ENCODE measurements at places on chromosomes 1 and 21. TPM values are rescaled to one million over a fixed set of nuclear protein-coding genes. Genes with fewer than 3 reads are reported as not detected.

GRCh38 chr1:197306381-197307062 lies 38.5 kb downstream of the CRB1 start:
- no peaks in the 10 kb centered on the region for H3K4me1 ChIP-seq
- no peaks in the 10 kb centered on the region for H3K27me3 ChIP-seq
- H3K36me3 ChIP-seq: no peaks in the 10 kb centered on the region
- no peak overlapping the region for H3K27ac ChIP-seq
- H3K4me3 ChIP-seq: no peak overlapping the region

Gene AKNAD1
- not detected for total RNA-seq

Gene MYOC
- not detected for total RNA-seq

- peak overlapping the region; percentile 79 for H3K27ac ChIP-seq
- H3K4me3 ChIP-seq: peak overlapping the region; percentile 84
- no peaks in the 10 kb centered on the region for H3K36me3 ChIP-seq
- H3K27me3 ChIP-seq: no peaks in the 10 kb centered on the region
Measured at GRCh38 chr1:37691497-37692077, 729 bp upstream of the CDCA8 start.

DNA sequence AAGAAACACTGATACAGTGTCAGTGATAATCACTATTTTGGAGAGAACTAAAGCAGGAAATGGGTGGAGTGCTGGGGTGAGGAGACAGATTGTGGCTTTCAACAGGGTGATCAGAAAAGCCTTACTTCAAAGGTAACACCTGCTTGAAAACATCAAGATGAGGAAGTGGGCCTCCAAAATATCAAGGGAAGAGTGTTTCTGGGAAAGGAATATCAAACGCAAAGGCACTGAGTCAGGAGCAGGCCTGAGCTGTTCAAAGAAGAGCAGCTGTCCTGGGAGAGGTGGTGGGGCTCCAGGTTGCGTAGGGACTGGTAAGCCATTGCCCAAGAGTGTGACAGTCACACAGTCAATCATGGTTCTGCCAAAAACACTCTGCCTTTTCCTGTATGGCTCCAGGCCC lies 47.1 kb upstream of the ATP1A1 start:
- DNase-seq: peak; percentile 6
- H3K27me3 ChIP-seq: no peaks in the 10 kb centered on the region
- H3K4me3 ChIP-seq: peak overlapping the region; percentile 19
- peak overlapping the region; percentile 44 for H3K27ac ChIP-seq
- no peaks in the 10 kb centered on the region for H3K36me3 ChIP-seq

GRCh38 chr1:228372183-228373003 lies 34.2 kb downstream of the TRIM11 start:
- H3K4me1 ChIP-seq: no peaks in the 10 kb centered on the region
- no peak for DNase-seq
- H3K4me3 ChIP-seq: no peak overlapping the region
- H3K27me3 ChIP-seq: no peaks in the 10 kb centered on the region
- H3K27ac ChIP-seq: no peak overlapping the region

Gene FAM78B
- 0.26 TPM for total RNA-seq

Gene TSSK3
- total RNA-seq: 1.1 TPM

Gene LZIC
- total RNA-seq: 34.0 TPM

DNA sequence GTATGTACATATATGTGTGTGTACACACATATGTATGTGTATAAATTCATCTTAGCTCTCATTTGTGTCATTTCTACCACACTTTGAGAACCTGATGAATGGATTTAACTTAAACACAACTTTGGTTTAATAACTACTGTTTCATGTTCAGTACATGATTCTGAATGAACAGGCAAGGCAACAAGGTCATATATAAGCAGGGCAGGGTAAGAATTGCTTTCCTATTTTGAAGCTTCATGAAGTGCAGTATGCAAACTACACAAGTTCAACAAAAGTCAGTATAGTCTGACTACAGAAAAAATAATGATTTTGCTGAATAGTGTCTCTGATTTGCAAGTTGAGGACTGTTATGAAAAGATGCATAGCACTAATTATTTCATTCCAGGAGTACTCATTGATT lies 127.6 kb downstream of the KCNK2 start:
- no peaks in the 10 kb centered on the region for H3K4me1 ChIP-seq
- H3K4me3 ChIP-seq: no peak overlapping the region
- H3K36me3 ChIP-seq: no peaks in the 10 kb centered on the region
- H3K27ac ChIP-seq: no peak overlapping the region
- no peaks in the 10 kb centered on the region for H3K27me3 ChIP-seq

Gene RBBP4
- 301 TPM for total RNA-seq

Gene CFHR2
- total RNA-seq: not detected

GRCh38 chr1:39328095-39328494 lies 123.6 kb downstream of the MACF1 start:
- H3K27ac ChIP-seq: no peak overlapping the region
- no peak for DNase-seq
- H3K27me3 ChIP-seq: no peaks in the 10 kb centered on the region
- peak overlapping the region; percentile 30 for H3K4me3 ChIP-seq
- H3K36me3 ChIP-seq: peaks cover 76% of the 10 kb centered on the region
- peaks cover 12% of the 10 kb centered on the region for H3K4me1 ChIP-seq

Gene SLC35F3
- 6.9 TPM for total RNA-seq

- no peak overlapping the region for H3K27ac ChIP-seq
- no peaks in the 10 kb centered on the region for H3K4me1 ChIP-seq
- no peaks in the 10 kb centered on the region for H3K27me3 ChIP-seq
- no peak for DNase-seq
- H3K4me3 ChIP-seq: no peak overlapping the region
Measured at GRCh38 chr1:167305706-167306277, 85.1 kb downstream of the POU2F1 start.

DNA sequence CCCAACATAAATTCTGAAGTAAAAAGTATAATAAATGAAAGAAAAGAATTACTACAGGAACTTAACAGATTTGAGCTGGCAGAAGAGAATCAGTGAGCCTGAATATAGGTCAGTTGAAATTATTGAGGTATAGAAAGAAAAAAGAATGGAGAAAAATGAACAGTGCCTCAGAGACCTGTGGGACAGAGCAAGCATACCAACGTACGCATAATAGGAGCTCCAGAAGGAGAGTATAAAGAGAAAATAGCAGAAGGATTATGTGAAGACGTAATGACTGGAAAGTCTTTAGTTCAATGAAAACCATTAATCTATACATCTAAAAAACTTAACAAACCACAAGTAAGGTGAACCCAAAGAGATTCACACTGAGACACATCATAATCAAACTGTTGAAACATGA lies 261.8 kb downstream of the DYRK1A start:
- no peaks in the 10 kb centered on the region for H3K4me1 ChIP-seq
- no peaks in the 10 kb centered on the region for H3K36me3 ChIP-seq
- no peak overlapping the region for H3K4me3 ChIP-seq

GRCh38 chr1:207807326-207807689 lies 55.5 kb downstream of the CD46 start:
- peak overlapping the region; percentile 6 for H3K27ac ChIP-seq
- H3K4me1 ChIP-seq: peaks cover 41% of the 10 kb centered on the region
- DNase-seq: no peak
- H3K36me3 ChIP-seq: peaks cover 56% of the 10 kb centered on the region

- no peak overlapping the region for H3K27ac ChIP-seq
- DNase-seq: no peak
- no peaks in the 10 kb centered on the region for H3K27me3 ChIP-seq
- H3K36me3 ChIP-seq: no peaks in the 10 kb centered on the region
Measured at GRCh38 chr1:36920801-36921405, 113.4 kb downstream of the GRIK3 start.

DNA sequence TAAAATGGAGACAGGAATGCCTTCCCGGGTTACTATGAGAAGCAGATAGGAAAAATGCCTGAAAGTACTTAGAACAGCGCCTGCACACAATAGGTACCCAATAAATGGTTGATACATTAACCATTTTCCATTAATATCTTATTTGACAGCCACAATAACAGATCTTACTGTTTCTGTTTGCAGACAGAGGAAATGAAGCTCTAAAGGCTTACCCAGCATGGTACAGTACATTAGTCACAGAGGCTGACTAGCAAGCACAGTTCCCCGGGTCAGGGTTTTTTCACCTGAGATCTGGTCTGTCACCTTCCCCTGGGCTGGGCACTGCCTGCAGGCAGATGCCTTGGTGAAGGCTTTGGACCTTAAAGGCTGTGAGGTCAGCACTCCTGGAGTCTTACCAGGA lies 2.9 kb downstream of the TRIM63 start:
- DNase-seq: no peak
- no peaks in the 10 kb centered on the region for H3K36me3 ChIP-seq
- H3K4me1 ChIP-seq: no peaks in the 10 kb centered on the region
- no peak overlapping the region for H3K27ac ChIP-seq
- no peak overlapping the region for H3K4me3 ChIP-seq

Gene CD1C
- 0.37 TPM for total RNA-seq

Gene AIRE
- total RNA-seq: not detected

- no peak for DNase-seq
- no peak overlapping the region for H3K4me3 ChIP-seq
- no peaks in the 10 kb centered on the region for H3K27me3 ChIP-seq
- no peak overlapping the region for H3K27ac ChIP-seq
- no peaks in the 10 kb centered on the region for H3K4me1 ChIP-seq
- no peaks in the 10 kb centered on the region for H3K36me3 ChIP-seq
Measured at GRCh38 chr1:203038217-203038741, 12.0 kb downstream of the PPFIA4 start.

DNA sequence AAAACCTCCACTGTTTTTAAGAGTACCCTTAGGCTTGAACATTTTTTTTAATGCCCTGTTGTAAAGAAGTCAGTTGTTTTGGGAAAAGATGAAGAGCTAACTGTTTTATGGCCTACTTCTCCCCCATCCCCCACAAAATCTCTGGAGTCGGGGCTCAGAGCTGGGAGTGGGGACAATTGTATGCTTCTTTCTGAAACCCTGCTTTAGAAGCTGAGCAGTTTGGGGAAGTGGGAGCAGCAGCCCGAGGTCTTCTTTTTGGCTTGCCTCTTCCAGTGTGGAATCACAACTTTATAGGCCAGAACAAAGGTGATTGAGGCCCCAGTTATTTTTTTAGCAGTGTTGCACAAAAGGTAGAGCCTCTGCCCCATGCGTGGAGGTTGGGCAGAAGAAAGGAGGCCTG lies 25.2 kb downstream of the PPP2R5A start:
- no peak overlapping the region for H3K4me3 ChIP-seq
- peaks cover 6% of the 10 kb centered on the region for H3K4me1 ChIP-seq
- H3K27me3 ChIP-seq: no peaks in the 10 kb centered on the region
- H3K36me3 ChIP-seq: no peaks in the 10 kb centered on the region
- H3K27ac ChIP-seq: no peak overlapping the region

DNA sequence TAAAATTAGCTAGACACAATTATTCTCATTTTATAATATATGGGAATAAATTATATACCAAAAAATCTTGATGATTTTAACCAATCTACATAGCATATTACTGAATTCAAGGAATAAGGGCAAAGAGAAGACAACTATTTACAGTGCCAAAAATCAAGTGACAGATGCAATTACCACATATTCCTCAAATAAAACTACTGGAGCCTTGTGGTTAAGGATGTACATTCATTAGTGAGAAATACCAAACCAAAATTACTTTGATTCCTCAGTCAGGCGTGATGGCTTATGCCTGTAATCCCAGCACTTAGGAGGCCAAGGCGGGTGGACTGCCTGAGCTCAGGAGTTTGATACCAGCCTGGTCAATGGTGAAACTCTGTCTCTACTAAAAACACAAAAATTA lies 68.8 kb upstream of the RBM34 start:
- no peaks in the 10 kb centered on the region for H3K27me3 ChIP-seq
- no peak overlapping the region for H3K27ac ChIP-seq
- no peak overlapping the region for H3K4me3 ChIP-seq
- H3K36me3 ChIP-seq: peaks cover 37% of the 10 kb centered on the region
- no peaks in the 10 kb centered on the region for H3K4me1 ChIP-seq

DNA sequence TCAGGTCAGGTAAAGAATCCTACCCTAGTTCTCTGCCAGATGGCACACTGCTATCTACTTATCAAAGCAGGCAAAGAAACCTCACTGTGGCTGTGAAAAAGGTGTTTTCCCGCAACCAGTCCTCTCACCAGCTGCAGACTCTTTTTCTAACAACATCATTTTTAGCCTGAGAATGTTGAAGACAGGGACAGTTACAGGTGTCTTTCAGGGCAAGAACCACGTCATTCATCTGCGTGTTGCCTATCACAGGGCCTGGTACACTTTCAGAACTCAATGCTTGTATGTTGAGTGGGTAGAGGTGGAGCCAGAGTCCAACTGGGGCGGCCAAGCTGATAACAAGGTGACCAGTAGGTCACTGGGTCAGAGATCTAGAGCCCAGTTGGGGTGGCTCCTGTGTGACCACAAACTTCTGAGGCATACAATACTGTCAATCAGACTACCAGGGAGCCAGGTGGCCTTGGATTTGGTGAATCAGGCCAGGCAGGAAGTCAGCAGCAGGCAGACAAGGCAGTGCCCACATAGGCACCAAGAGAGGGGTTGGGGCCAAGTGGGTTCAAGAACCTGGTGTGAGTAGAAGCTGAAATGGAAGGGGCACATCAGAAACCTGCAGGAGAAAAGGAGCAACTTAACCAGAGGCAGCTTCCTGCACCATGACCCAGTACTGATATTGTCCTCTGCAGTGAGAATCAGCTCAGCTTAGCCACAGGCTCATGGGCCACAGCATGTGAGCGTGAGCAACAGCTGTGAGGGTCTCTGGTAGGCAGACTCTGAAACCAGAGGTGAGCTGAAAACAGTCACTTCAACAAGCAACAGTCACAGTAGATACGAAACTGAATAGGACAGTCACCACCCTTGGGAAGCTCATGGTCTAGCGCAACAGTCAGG lies 123.6 kb downstream of the DTL start:
- H3K36me3 ChIP-seq: no peaks in the 10 kb centered on the region
- H3K4me1 ChIP-seq: peaks cover 24% of the 10 kb centered on the region
- no peak overlapping the region for H3K4me3 ChIP-seq

Gene AIM2
- total RNA-seq: 41.1 TPM

DNA sequence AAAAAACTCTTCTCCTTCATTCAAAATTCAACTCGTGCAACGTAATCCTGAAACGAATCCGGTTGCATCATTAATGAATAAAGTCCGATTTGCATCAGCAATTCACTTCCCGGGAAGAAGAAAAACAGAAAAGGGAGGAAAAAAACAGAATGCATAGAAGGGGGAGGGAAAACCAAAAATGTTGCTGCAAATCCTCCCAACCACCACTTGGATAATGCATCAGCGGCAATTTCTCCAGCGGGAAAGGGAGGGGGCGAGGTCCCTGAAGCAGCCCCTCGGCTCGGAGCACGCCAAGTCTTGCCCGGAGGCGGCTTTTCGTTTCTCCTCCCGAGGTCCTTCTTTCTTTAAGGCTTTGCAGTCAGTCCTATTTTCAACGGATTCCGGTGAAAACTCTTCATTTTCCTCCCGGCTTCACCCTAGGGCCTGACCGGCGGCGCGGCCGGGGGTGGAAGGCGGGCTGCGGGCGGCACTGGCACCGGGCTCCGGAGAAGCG lies 723 bp downstream of the CDC42BPA start:
- H3K4me3 ChIP-seq: peak overlapping the region; percentile 49
- no peak for DNase-seq
- H3K4me1 ChIP-seq: peaks cover 5% of the 10 kb centered on the region
- peaks cover 27% of the 10 kb centered on the region for H3K27me3 ChIP-seq
- no peaks in the 10 kb centered on the region for H3K36me3 ChIP-seq

Measured in CD8-positive, alpha-beta memory T cell (primary cell).